ENCODE measurements at places on chromosomes 2 and 18.

- no peak for DNase-seq
These were observed 160.9 kb upstream of the MEIS1 start for GRCh38 chr2:66273933-66274490.

DNA sequence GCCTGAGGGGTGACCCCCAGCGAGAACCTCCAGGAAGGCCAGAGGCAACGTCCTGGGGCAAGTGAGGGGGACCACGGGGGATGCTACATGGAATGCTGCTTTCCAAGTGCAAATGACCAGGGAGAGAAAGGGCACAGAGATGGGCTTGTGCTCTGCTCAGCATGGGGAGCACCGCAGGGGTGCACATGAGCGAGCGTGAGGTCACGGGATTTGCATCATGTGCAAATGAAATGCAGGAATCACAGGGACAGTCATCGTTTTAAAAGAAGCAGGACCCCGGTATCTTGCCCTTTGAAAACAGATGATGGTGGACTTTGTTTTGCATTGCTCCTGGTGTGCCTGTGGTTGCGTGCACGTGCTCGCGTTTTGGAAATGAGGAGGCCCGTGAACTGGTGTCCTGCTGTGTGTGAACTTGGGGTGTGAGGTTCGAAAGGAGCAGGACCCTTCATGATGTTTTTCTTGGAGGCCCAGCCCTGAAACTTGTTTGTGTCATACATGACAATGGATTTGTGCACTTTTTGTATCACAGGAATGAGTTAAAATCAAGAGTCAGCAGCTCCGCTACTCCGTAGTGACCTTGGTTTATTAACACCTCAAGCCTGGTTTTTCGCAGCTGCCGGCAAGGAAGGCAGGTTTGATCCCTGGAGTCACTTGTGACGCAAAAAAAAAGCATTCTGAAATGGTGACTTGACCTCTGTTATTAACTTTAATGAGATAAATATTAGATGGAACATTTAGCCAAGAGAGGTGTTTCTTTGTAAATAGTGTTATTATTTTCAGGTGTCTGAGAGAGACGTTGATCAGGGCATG, 234.5 kb downstream of the LDLRAD4 start:
- no peak for DNase-seq

DNA sequence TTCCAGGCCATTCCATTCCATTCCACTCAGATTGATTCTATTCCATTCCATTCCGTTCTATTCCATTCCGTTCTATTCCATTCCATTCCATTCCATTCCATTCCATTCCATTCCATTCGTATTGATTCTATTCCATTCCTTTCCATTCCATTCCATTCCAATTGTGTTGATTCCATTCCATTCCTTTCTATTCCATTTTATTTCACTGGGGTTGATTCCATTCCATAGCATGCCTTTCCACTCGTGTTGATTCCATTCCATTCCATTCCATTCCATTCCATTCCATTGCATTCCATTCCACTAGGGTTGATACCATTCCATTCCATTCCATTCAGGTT, 1142.3 kb downstream of the RPIA start:
- DNase-seq, result no peak

- no peak for DNase-seq
These were observed 131.7 kb upstream of the ITGA6 start for GRCh38 chr2:172295677-172296076.

DNA sequence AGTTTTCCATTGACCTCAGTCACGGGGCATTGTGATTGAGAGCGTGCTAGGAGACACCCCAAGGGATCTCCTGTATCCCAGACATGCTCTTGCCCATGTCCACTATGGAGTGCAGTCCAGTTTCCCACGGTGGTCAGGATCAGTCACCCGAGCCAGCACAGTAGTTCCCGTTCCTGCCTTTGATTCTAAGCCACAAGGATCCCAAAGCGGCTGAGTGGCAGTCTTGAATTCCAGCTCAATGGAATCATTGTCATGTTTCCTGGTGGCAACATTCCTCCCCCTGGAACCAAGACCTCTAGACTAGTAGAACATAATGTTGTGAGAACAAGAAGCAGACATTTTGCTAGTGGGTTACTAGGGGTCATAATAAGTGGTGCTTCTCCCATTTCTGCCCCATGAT, 154.3 kb downstream of the SEPTIN10 start:
- DNase-seq, result no peak

DNA sequence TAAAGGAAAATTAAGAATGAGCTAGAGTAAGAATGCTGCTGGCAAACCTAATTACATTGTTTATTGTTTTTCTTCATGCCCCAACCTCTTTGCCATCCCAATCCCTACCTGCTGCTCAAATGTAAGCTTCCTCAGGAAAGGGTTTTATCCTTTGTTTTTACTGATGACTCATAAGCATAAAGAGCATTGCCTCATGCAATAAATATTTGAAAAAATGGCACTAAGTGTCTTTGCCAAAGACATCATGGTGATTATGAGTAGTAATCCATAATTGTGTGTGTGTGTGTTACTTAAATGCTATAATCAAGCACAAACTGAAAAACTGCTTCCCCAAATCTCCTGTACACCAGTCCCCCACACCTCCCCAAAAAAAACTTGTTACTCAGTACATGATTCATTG, 53.4 kb downstream of the DNER start:
- DNase-seq, result no peak

- no peak for DNase-seq
These were observed 119.0 kb upstream of the TMEFF2 start for GRCh38 chr2:192313773-192314172.

DNA sequence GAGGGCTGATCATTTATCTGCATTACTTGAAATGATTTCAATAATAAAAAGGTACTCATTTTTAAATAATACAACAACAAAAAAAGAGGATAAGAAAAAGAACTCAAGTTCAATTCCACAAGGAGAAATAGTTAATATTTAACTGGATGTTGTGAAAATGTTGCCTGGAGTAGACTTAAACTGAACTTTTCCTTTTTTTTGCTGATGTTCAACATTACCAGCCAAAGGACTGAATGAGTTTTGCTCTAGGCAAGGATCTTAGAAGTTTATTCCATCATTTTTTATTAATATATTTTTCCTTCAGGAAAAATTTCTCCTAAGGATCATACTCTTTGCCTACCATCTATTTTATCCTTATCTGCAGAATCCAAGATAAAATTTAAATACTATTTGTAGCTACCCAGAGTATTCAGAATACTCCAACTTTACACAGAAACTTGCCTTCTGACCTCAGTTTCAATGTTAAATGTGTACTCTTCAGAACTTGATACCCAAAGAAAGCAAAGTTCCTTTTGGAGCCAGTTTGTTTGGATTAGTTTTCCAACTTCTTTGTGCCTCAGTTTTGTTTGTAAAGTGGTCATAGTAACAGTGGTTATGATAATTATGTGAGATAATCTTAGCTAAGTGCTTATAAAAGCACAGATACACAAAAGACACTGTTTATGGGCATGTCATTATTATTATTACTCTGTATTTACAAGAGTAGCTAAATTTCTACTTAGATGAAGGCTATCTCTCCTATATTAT, 12.8 kb downstream of the CKAP2L start:
- DNase-seq, result no peak

- DNase-seq, result no peak
These were observed 762 bp downstream of the INO80C start for GRCh38 chr18:35497027-35497369.

DNA sequence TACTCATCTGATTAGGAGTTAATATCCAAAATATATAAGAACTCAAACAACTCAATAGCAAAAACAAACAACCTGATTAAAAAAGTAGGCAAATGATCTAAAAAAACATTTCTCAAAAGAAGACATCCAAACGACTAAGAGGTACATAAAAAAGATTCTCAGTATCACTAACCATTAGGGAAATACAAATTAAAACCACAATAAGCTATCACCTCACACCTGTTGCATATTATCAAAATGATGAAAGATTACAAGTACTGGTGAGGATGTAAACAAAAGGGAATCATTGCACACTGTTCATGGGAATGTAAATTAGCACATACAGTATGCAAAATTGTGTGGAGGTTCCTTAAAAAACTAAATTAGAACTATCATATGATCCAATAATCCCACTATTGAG, 865.5 kb downstream of the TMEM182 start:
- DNase-seq, result no peak

- no peak for DNase-seq
These were observed 7.7 kb upstream of the SP100 start for GRCh38 chr2:230408244-230408842.

DNA sequence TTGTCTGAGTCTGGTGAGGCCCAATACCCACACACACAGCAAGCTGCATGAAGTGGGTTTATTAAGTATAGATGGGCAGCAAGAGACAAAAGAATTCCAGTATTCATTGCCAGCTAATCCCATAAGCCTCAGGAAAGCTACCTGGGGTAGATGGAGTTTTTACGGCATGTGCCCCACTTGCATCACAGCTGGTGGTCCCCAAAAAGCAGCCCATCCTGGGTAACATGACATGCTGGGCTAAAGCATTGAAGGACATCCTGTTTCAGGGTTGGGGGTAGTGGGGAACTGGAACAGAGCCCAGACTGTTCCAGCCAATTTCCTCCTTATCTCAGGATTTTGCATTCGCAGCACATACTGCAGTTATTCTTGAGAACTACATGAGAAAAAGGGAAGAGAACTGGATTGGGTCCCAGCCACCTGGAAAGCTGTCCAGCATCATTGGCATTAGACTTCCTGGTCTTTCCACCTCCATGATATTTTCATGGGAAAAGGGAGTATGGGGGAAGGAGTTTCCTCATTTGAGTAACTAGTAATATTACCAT, 240.1 kb upstream of the MMADHC start:
- no peak for DNase-seq

- DNase-seq, result no peak
These were observed 65.1 kb downstream of the CFAP221 start for GRCh38 chr2:119609337-119609736.

- DNase-seq, result no peak
These were observed 322.8 kb upstream of the POU3F3 start for GRCh38 chr2:104531122-104531521.

GRCh38 chr2:53668624-53669026, 99.0 kb upstream of the CHAC2 start:
- DNase-seq, result no peak

DNA sequence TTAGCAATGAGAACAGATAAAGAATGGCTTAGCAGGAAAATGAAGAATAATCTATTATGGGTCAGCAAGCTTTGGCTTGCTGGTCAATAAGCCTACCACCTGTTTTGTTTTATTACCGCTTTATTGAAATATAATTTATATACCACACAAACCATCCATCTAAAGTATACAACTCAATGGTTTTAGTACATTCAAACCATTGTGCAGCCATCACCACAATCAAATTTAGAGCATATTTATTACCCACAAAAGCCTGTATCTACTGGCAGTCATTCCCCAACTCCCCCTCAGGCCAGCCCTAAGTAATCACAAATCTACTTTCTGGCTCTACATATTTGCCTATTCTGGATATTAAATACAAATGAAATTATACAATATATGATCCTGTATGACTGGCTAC, 17.2 kb downstream of the PPP3R1 start:
- peak; percentile 91 for DNase-seq

DNA sequence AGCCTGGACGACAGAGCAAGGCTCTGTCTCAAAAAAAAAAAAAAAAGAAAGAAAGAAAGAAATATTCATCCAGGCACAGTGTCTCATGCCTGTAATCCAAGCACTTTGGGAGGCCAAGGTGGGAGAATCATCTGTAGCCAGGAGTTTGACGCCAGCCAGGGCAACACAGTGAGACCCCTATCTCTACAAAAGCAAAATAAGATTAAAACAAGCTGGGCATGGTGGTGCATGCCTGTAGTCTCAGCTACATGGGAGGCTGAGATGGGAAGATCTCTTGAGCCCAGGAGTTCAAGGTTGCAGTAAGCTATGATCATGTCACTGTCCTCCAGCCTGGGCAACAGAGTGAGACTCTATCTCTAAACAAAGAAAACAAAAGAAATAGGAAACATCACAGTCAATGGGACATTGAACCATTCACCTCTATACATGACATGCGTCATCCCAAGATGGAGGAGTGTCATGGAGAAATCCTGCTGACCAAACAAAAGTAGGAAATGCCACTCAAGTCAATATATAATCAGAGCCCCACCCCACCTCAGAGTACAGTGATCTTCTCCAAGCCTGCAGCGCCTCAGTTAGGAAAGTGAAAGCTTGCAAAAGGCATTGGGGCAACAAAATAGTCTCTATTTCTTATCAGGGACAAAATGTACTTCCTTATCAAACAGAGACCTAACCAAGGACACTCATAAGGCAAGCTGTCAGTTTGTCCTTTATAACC, 9.8 kb downstream of the FEV start:
- DNase-seq, result no peak

GRCh38 chr2:217216982-217217381, 357.1 kb upstream of the TNP1 start:
- DNase-seq, result no peak

GRCh38 chr2:143262389-143262788, 133.2 kb downstream of the ARHGAP15 start:
- no peak for DNase-seq

Measured in NCI-H526 treated with DMSO at 0.1 percent for 48 hours (cell line).